ENCODE measurements at places on chromosomes 16 and 17. TPM values are rescaled to one million over a fixed set of nuclear protein-coding genes. Genes with fewer than 3 reads are reported as not detected.
A peak's percentile ranks its signal among the peaks of the same experiment; 100 is the strongest.

DNA sequence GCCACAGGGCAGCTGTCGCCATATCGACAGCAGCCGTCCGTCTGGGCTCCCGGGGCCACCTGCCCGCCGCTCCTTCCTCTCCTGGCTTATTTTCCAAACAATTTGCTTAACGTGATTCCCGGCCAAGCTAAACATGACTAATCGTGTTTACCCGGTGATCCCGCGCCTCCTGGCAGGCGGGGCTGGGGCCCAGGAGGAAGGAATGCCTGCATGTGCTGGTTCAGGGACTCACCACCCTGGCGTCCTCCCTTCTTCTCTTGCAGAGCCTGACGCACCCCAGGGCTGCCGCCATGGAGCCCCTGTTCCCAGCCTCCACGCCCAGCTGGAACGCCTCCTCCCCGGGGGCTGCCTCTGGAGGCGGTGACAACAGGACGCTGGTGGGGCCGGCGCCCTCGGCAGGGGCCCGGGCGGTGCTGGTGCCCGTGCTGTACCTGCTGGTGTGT, 6.1 kb downstream of the SSTR5 start:
- no peak for DNase-seq

GRCh38 chr17:82876602-82877379, 37.0 kb upstream of the ZNF750 start:
- no peak for DNase-seq

GRCh38 chr17:4453812-4454591, 20.3 kb downstream of the SPNS3 start:
- no peak for DNase-seq

GRCh38 chr16:24771779-24772157, 42.3 kb downstream of the TNRC6A start:
- DNase-seq, result no peak

DNA sequence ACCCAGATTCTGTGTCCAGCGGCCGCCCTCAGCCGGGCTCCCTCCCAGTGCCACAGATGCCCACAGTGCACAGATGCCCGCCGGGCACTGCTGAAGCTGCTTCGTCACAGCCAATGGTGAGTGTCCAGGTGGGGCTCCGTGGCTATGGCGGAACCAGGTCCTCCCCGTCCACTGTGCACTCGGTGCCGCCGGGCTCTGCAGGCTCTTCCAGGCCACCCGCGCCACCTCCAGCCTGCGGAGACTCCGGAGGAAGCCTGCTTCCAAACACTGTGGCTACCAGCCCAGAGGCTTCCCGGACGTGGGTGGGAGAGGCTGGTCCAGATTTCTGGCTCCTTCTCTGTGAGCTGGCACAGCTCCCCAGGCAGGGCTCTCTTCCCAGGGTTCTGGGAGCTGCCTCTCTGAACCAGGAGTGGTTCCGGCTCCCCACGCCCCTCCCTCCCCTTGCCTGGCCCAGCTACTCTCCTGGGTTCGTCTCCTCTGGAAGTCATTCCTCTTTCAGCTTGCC, 2.8 kb upstream of the PYCR1 start:
- no peak for DNase-seq

GRCh38 chr16:68365167-68365817, 54.5 kb downstream of the PRMT7 start:
- DNase-seq, result no peak

DNA sequence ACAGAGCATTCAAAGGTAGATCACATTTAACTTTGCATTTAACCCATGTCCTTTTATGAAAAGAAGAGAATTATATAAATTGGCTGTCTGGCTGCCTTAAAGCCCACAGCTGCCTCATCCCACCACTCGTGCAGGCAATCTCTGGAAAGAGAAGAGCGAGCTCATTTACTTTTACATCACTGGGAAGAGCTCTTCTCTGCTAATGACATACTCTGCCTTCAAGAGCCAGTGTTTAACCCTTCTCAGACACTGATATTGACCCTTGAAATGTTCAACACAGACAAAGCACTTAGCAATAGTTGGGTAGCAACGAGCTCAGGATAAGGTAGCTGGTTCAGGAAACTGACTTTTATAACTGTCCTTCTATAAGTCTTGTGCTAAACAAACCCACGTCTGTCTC, 6.8 kb downstream of the KRT38 start:
- no peak for DNase-seq

DNA sequence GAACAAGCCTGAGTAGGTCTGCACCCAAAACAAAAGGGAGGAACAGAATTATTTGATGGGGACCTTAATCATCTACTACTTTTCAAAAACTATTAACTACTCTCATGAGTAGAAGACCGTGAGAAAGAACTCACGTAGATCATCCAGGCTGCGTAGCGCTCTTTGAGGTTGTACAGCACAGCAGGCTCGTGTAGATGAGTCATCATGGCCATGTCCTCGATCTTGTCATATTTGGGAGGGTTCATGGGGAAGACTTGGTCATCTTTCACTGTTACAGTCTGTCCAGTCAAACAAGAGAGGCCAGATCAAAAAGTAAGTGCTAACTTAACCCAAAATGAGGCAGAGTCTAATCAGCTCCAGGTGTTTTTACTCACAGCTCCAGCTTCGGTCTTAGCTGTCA, 2.3 kb downstream of the MYH1 start:
- DNase-seq, result no peak

Gene PRR15L
- polyA plus RNA-seq, result not detected

- DNase-seq, result no peak
Observed at GRCh38 chr16:28554634-28555423, 1.1 kb downstream of the SGF29 start.

- DNase-seq, result no peak
Observed at GRCh38 chr17:21352221-21352980, 23.8 kb upstream of the KCNJ12 start.

- peak; percentile 63 for DNase-seq
Observed at GRCh38 chr17:82859431-82860403, 19.9 kb upstream of the ZNF750 start.

DNA sequence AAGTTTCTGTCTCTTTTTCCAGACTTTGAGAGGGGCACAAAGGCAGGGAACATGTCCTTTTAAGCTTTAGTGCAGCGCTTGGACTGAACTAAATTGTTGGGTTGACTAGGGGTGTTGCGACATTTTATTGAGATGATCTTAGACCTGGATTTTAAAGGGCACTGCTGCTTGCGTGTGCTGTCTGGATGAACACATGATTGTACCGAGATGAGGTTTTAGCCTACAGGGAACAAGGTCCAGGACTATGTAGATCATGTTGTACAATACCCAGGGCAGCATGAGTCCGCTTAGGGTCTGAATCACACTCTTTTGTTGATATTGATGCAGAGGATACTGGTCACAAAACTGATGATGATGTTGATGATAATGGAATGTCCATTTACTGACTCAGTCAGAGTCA, 5.2 kb upstream of the RGS9 start:
- DNase-seq, result no peak

Gene PDK2
- 17.5 TPM for polyA plus RNA-seq

DNA sequence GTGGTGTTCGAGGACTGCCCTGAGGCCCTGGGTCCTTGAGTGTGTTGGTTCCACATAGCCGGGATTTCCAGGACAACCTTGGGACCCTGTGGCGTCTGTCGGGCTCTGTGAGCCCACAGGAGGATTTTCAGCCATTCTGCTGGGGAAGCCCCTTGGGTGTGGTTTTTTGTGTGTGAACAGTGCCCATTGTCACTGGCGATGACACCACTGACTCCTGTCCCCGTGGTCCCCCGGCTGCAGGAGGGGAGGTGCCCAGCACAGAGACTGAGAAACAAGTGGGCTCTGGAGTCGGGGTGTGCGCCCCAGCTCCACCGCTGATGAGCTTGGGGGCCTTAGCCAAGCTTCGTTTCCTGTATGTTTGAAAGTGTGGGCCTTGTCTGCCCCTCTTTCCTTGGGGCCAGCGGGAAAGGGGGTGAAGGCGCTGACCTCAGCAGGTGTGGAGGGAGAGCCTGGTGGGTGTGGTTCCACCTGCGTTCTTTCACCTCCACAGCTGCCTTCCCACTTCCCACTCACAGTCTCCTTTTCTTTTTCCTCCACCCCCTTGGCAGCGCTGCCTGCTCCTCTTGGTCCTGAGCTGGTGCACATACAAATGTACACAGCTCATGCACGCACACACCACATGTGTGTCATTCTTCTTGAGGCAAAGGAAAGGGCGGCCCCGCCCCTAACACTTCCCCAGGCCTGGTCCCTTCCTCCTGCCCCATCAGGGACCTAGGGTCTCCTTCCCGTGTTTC, 16.1 kb downstream of the MGRN1 start:
- no peak for DNase-seq

DNA sequence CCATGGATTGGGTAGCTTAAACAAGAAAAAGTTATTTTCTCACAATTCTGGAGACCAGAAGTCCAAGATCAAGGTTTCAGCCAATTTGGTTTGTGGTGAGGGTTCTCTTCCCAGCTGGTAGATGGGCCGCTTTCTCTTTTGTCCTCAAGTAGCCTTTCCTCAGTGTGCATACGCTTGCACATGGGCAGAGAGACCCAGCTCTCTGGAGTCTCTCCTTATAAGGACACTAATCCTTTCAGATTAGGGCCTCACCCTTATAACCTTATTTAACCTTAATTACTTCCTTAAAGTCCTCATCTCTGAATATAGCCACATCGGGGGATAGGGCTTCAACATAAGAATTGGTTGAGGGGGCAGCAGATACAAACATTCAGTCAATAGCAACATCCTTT, 68.4 kb upstream of the NLK start:
- DNase-seq, result no peak

GRCh38 chr17:7246779-7247178, 4.5 kb upstream of the GABARAP start:
- no peak for DNase-seq

Gene FKBP10
- polyA plus RNA-seq, result 0.36 TPM

DNA sequence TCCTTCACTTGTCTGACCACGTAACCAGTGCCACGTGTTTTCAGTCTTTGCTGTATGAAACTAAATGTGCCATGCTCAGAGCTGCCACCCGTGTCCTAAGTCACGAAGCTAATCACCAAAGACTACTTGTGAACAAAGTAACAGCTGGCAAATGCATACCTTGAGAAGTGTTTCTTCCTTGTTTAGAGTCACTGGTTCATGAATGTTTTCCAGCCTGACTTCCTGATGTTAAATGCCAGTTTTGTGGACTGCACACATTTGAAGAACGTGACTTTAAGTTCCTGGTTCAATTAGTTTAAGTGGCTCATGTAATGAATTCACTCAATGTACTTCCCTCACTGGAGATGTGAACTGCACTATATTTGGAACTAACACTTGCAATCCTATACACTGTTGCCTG, 19.9 kb upstream of the KPNB1 start:
- no peak for DNase-seq

Gene ZP2
- 0.20 TPM for polyA plus RNA-seq

DNA sequence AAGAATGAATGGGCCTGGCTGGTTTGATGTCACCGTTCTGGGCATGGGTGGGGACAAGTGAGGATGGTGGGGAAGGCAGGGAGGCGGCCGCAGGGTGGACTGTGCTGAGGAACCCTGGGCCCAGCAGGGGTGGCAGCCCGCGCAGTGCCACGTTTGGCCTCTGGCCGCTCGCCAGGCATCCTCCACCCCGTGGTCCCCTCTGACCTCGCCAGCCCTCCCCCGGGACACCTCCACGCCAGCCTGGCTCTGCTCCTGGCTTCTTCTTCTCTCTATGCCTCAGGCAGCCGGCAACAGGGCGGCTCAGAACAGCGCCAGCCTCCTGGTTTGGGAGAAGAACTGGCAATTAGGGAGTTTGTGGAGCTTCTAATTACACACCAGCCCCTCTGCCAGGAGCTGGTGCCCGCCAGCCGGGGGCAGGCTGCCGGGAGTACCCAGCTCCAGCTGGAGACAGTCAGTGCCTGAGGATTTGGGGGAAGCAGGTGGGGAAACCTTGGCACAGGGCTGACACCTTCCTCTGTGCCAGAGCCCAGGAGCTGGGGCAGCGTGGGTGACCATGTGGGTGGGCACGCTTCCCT, 6.5 kb upstream of the SERPINF1 start:
- DNase-seq, result no peak

DNA sequence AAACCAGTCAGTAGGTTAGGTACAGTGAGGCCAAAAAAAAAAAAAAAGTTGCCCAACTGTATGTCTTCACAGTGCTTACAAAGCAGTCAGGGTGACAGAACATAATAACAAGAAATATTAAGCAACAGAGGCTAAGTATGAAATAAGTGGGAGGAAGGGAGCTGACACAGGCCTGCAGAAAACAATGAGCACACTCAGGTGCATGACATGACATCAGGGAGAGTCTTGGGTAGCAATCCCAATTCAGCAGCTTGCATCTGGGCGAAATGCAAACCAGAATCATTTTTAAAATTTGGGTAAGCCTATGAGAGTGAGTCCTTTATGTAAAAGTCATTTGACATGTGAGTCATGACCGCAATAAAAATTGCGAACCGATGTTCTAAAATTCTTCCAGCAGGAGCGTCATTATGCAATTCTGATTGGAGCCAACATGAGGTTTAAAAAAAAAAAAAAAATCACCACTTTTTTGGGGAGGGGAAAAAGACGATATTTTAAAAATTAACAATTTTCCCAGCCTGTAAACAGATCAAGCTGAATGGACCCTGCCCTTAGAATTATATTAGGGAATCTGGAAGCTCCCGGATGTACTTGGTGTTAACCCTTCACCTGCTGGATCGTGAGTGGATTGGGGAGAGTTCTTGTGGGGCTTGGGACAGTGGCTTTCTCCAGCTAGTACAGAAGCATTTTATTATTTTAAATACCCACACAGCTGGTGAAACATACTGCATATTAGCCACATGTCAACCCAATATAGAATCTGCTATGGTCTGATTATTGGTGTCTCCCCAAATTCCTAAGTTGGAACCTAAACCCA, 127.9 kb downstream of the NPIPB5 start:
- DNase-seq, result no peak

- DNase-seq, result no peak
Observed at GRCh38 chr17:42898147-42898811, 2.3 kb upstream of the G6PC1 start.

Gene KRT222
- polyA plus RNA-seq, result not detected

- DNase-seq, result no peak
Observed at GRCh38 chr16:88144028-88144511, 192.8 kb downstream of the BANP start.

GRCh38 chr17:78795861-78796516, 13.9 kb upstream of the CYTH1 start:
- no peak for DNase-seq

DNA sequence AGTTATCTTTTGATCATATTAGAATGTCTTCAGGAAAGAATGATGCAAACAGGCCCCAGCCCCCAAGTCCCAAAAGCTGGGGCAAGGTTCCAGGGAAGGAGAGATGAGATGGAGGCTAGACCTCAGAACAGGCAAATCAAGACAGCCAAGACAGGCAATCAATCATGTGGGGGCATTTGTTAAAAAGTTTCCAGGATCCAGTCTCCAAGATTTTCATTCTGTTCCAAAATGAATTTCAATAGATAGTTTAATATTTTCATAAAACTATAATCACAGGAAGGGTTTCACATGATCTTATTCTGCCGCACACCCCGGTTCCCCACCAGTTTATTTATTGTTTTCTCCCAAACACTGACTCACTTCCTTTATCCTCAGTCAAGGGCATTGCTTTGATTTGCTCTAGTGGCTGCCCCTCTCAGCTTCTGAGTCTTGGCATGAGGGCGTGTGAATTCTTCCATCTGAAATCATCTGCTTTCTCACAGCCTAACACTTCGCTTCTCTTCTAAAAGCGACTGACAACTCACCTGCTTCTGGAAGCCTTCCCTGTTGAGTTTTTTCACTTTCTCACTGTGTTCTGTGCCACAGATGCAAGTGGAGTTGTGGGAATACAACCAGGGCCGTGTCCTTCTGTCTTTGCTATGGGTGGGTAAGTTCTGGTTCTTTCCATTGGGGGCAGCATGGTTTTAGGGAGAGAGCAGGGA, 12.2 kb upstream of the TERF2 start:
- peak; percentile 19 for DNase-seq
